Stimulated activated CD8-positive, alpha-beta memory T cell treated with anti-CD3 and anti-CD28 coated beads, Interleukin-7, amount 100 ng/mL, for 4 hours (primary cell): ENCODE measurements at places on chromosomes 2 and 18.

DNA sequence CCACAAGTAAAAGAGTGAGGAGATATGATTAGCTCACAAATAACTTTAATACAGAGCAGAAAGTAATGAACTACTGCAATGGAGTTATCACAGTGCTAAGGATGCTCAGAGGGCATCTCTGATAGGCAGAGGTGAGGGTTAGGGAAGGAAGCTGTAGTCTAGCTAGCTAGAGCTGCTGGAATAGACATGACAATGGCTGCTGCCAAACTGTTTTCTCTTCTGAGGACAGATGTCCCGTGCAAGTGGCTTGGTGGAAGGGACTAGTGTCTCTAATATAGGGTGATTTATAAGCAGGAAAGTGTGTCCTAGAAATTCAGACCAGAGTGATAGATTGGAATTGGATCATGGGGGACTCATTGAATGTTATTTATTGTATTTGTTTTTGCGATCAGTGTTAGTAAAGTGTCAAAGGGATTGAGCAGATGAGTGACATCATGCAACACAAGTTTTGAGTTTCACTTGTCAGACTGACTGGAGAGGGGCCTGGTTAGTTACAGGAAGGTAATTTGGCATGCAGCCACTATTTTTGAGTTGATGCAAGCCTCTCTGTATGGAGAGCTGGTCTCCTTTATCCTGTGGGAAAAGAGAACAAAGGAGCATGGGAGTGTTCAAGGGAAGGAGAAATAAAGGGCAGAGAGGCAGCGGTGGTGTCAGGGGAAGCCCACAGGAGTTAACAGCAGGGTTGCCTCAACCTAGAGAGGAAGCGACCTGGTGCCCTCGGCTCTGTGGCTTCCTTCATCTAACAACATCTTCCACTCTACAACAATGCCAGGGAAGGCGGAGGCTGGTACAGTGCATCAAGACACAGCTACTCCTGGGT is 1.9 kb downstream of the CTLA4 start:
- peak; percentile 22 for DNase-seq

GRCh38 chr18:70194227-70194890 is 11.1 kb downstream of the RTTN start:
- DNase-seq: no peak

DNA sequence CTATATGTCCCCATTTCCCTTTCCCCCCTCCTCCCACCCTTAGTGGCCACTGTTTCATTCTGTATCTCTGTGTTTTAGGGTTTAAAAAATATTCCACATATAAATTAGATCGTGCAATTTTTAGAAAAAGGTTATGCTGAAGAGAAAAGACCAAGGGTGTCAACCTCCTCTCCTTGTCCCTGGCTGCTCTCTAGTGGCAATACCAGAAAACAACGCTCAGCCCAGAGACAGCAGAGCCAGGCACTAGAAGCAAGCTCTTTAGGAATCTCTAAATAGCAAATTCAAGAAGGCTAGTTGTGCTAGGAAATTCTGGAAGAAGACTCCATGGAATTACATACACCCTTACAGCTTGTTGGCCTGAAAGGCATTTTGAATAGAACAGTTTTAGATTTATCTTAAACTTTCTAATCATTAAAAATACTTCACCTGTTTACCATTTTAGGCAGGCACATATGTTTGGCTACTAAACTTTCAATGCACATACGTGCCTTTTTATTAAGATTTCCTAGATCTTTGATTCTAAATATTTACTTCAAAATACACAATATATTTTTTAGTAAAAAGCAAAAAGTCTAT is 35.1 kb upstream of the RASGRP3 start:
- peak; percentile 16 for DNase-seq

GRCh38 chr2:70226781-70227180 is 21.6 kb downstream of the TIA1 start:
- no peak for DNase-seq

- no peak for DNase-seq
Observed at GRCh38 chr2:73614105-73614504, 28.1 kb downstream of the NAT8 start.

DNA sequence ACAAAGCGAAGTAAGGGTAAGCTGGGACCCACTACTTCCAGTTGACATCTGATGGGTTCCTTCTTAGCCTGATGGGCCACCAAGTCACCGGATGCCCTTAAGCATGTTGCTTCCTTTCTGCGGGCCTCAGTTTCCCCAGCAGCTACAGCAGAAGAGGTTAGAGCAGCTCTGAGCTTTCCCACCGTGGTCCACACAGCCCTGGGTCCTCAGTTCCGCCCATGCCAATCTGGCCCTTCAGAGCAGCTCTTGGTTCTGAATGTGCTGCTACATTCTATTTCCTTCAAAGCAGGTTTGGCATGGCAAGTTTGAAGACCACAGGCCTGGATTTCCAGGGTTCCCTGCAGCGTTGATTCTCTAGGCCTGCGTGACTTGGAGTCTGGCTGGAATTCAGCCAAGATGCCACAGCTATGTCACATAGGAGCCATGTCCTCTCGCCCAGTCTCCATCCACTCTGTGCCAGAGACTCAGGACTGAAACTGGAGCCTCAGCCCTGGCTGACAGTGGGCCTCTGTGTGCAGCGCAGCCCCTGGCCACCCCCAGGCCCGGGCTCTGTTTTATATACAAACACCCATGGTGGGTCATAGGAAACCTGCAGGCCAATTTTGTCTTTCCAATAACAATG is 79.6 kb downstream of the TFCP2L1 start:
- DNase-seq: no peak

DNA sequence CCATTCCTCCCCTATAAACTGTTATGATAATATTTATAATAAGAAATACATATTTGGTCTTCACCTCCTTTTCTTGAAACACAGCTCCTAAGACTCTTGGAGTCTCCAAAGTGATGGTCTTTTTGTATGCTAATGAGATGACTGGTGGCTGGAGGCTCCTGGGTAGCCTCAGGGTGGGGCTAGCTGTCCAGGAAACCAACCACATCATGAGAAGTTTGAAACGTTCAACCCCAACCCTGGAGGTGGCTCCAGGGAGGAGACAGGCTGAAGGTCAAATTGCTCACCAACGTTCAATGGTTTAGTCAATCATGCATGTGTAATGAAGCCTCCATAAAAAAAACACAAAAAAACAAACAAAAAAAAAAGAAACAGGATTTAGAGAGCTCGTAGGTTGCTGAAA is 298.7 kb upstream of the MGAT5 start:
- no peak for DNase-seq

- DNase-seq: no peak
Observed at GRCh38 chr2:156345582-156345981, 13.1 kb upstream of the NR4A2 start.

DNA sequence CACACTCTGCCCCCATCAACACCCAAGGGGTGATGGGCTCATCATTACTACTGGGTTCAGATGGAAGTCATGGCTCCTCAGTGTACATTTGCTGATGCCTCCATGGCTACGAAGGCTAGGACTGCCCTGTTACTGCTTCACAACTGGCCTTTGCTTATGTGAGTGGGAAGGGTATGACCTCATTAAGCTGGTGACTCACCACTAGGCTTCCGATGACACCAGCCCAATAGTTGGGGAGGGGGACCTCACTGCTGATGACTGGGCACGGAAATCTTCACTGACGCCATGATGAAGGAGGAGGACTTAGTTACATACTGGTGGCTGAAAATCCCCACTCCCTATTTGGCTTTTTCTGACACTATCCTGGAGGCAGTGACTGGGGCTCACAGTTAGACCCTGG is 263.2 kb downstream of the CMPK2 start:
- DNase-seq: no peak

- no peak for DNase-seq
Observed at GRCh38 chr2:128776461-128777195, 458.0 kb upstream of the HS6ST1 start.

DNA sequence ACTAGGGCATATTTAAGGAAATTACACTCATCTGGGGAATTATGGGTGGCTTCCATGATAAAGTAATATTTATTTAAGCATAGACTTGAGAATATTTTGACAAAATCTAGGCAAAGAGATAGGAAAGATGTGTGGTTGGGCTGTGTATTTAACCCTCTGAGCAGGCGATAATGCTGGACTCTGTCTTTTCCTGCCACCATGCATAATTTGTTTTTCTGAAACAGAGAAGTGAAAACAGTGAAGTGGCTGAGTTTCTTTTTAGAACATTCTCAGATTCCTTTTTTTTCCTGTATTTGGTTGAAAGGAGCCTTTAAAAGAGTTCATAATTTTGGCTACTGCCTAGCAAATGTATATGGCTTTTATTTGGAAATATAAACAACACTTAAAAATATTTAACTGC is 104.8 kb upstream of the CDH19 start:
- no peak for DNase-seq

DNA sequence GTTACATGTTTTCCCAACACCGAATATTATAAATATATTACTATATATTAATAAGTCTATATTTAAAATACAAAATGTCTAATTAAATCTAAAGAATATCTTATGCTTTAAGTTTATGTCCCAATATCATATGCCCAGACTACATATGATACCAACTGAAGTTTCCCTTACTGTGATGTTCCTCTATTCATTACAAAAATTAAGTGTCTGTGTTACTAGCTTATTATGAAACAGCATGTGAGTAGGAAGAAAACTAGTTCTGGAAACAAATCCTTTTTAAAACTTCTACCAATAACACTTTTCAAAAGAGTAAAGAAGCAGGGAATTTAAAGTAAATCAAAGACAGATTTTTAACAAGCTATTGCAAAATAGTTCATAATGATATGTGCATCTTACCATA is 17.8 kb downstream of the HNRNPLL start:
- no peak for DNase-seq

DNA sequence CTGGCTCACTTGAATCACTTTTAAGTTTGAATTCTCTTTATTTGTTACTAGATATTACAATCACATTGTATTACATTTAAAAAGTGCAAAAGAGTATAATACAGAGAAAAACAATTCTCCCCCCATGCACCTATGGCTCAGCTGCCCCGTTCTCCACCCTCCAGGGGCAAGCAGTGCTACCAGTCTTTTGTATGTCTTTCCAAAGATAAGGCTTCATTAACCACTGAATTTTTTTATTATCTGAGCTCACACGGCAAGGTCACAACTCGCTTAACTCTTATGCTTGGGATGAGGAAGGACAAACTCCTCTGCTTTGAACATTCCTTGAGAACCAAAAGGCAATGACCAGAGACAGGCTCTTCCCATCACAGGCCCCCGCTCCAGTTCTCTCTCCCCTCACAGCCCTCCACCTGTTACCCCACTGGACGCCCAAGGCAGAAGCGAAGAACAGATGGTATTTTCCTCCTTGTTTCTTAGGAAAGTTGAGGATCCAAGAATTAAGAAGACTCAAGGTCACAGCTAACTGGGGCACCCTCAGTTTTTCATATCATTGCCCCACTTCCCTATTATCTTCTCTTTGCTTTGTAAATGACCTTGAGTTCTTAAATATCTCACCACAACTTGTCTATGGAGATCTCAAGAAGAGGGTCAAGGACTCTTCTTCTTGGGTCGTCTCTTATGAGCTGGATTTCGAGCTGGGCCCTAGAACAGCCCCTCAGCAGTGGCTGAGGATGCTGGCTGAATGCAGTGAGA is 30.1 kb downstream of the SH2D6 start:
- DNase-seq: no peak

DNA sequence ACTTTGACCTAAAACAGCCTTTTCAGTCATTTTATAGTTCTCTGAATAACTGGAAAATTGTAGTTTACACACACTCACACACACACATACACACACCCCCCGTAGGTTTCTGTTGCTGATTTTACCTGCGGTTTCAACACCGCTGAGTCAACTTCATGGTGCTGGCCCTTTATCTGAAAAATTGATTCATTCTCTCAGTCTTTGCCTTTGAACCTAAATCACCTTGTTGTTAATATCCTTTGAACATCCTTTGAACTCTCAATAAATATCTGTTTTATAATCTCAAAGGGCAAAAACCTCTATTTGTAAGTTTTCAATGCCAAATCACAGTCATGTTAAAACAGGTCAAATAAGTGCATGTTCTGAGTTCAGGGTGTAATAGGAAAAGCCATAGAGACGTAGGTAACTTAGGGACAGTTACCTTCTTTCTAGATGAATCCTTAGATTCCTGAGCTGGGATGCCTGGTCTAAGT is 109.0 kb upstream of the BZW1 start:
- DNase-seq: peak; percentile 26

DNA sequence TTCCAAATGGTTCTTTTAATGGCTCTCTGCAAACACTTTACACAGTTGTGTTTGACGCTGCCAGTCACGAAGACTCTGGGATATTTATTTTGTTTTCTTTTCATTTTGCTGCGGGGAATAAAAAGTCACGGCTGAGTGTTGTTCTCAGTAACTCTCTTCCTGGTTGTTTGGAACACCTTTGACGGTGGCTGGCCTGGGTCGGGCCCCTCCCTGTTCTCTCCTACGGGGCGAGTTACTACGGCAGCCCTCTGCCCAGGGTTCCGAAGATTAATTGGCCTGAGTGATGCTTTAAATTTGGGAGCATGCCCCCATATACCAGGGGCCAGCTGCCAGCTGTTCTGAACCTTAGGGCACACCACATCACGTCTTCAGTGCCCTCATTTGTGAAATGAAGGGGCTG is 84.7 kb downstream of the GATA6 start:
- DNase-seq: no peak

DNA sequence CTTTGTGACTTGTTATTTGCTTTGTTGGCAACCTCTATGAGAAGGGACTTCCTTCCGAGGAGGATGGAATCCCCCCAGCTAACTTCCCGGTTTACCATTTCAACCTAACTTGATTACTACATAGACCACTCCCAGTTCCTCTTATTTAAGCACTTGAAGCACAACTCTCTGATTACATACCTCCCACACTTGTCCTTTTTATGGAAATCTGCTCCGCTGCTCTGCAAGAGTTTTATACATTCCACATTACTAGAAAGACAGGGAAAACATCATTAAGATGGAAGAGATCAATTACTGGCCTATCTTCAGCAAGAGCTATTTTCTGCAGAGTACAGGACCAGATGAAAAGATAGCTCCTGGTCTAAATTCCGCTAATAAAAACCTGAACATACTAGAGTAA is 160.0 kb upstream of the PGAP1 start:
- DNase-seq: no peak

DNA sequence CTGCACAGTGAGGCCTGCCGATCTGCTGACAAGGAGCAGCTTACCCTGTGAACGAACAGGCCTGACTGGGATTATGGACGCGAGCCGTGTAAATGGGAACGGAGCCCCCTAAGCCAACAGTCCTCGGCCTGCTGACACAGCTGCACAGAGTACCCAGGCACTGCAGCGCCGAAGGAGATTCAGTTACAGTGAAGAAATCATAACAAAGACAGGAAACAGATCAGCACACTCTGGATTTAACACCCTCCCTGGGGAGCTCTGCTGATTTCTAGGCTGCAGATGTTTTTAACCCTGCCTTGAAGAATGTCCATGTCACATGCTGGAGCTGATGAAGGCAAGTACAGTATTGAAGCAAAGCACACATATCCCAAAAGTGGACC is 43.4 kb downstream of the COLEC12 start:
- no peak for DNase-seq
